Activated T-cell treated with anti-CD3 and anti-CD28 coated beads for 48 hours (primary cell): ENCODE measurements at places on chromosomes 1 and 21.

DNA sequence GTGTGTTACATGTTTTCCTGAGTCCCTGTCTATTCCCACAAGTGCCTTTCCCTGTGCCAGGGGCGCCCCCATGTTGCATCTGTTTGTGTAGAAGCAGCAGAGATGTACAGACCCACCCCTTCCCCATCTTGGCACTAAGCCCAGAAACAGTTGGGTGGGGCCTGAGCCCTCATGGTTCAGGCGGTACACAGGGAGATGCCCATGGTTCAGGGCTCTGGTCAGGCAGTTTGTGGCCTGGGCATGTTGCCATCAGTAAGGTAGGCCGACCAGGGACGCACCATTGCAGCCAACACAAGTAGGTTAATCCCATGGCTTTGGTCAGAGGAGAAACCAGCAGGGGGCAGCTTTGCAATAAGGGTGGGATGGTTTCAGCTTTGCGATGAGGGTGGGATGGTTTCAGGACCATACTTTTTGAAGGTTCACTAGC lies 914 bp upstream of the ADGRB2 start:
- no peak for DNase-seq

GRCh38 chr1:168842916-168843315 lies 113.9 kb upstream of the DPT start:
- DNase-seq, result no peak

DNA sequence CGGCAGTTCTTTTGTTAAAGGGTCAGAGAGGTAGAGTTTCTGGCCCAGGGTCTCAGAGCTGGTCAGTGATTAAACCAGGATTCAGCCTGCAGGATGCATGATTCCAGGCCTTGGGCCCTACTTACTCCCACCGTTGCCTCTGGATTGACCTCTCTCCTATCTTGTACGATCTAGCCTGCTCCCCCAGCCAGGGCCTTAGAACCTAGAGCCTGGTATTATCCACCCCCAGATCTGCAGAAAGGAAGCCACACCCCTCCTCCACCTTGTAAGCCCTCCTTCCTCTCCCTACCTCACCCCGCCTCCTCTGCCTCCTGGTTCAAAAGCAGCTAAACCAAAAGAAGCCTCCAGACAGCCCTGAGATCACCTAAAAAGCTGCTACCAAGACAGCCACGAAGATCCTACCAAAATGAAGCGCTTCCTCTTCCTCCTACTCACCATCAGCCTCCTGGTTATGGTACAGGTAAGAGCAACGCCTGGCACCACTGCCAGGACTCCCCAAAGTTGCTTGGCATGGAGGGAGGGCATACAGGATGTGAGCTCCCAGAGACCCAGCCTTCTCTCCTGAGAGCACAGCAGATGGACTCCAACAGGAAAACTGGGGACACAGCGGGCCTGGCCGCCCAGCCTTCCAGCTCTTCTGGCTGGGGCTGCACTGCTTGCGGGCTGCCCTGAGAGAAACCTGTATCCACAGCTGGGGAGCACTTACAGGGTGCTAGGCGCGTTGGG lies at the start of gene CD52:
Gene CD52, plus strand, starts transcription at position 347 of the 726 bp plus-strand sequence. Its CDS starts 60 bp downstream, at position 407.
- peak; percentile 45 for DNase-seq

- no peak for DNase-seq
These were observed 161.3 kb upstream of the SGIP1 start for GRCh38 chr1:66372522-66373101.
